ENCODE measurements at places on chromosomes 11 and 22. TPM values are rescaled to one million over a fixed set of nuclear protein-coding genes. Genes with fewer than 3 reads are reported as not detected.

DNA sequence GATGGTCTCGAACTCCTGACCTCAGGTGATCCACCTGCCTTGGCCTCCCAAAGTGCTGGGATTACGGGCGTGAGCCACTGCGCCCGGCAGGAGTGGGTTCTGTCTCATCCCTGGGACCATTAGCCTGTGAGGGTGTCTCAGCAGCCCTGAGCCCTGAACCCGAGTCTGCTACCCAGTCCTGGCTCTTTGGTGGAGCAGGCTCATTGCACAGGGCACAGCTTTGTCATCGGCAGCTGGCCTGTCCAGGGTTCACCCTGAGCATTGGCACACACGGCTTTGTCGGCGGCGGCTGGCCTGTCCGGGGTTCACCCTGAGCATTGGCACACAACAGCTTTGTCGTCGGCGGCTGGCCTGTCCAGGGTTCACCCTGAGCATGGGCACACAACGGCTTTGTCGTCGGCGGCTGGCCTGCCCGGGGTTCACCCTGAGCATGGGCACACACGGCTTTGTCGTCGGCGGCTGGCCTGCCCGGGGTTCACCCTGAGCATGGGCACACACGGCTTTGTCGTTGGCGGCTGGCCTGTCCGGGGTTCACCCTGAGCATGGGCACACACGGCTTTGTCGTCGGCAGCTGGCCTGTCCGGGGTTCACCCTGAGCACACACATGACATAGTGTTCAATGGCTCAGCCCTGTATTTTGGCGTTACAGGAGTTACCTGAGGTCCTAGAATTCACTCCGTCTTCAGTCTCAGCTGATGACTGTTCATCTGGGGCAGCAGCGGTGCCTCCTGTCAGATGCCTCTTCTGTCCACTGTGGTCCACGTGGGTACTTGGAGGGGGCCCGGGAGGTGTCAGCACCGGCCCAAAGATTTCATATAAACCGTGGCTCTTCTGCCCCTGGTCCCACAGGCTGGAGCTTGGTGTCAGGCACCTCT, 1082.5 kb downstream of the BRD1 start:
- H3K4me1 ChIP-seq = no peaks in the 10 kb centered on the region
- H3K36me3 ChIP-seq = no peaks in the 10 kb centered on the region
- no peak for DNase-seq
- H3K27me3 ChIP-seq = no peaks in the 10 kb centered on the region
- H3K27ac ChIP-seq = no peak overlapping the region

DNA sequence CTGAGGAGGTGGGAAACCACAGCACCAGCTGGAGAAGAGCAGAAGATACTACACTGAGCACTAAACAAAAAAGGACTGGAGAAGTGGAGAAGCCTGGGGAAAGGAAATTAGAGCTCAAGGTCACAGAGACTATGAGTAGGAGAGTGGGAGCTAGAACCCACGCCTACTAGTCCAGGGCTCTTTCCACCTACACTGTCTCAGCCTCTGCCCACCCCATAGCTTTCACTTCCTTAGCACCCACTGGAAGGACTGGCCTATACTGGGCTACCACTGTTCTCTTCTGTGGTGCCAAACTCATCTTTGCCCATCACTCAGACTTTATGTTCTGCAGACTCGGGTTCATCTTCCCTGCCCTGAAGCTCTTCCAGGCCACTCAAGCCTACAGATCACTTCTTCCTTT, 94.3 kb upstream of the PHOX2A start:
- H3K4me3 ChIP-seq = no peak overlapping the region
- H3K27me3 ChIP-seq = no peaks in the 10 kb centered on the region
- H3K27ac ChIP-seq = no peak overlapping the region
- peaks cover 12% of the 10 kb centered on the region for H3K4me1 ChIP-seq

GRCh38 chr11:126465573-126466188, 110.2 kb downstream of the ST3GAL4 start:
- H3K36me3 ChIP-seq = no peaks in the 10 kb centered on the region
- DNase-seq = no peak
- H3K27me3 ChIP-seq = peaks cover 5% of the 10 kb centered on the region
- H3K27ac ChIP-seq = peak overlapping the region; percentile 41
- H3K4me1 ChIP-seq = peaks cover 15% of the 10 kb centered on the region
- peak overlapping the region; percentile 60 for H3K4me3 ChIP-seq

TYR gene
- not detected for total RNA-seq

DNA sequence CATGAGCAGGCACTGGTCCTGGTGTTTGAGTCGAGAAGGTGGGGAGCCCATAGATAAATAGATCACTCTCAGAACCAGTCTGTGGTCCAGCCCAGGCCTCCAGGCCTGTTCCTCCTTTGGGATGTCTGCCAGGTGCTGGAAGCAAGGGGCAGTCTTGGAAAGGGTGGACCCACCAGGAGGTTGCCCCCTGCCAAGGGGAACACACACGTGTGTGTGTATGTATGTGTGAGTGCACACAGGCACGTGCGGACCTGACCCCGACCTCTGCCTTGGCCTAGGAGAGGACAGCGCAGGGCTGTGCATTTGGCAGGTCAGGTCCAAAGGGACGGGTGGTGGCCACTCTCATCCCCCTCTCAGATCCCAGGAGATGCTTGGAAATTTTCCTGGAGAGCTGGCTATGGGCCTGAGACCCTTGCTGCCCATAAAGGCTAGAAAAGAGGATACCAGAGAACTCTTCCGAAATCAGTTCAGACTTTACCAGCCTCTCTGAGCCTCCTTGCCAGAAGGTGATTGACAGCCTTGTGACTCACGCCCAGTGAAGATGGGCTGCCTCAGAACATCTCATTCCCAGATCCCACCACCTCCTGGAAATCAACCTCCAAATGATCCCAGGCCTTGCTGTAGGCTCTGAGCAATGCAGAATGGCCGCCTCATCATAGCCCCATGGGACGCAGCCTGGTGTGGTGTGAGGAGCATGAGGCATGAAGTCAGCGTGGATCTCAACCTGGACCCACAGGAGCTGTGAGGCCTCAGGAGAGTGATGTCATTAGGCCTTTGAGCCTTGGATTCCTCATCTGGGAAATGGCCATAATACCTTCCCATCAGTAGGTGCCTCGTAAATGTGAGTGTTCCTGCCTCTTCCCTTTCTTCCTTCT, 24.0 kb upstream of the CREB3L1 start:
- H3K4me3 ChIP-seq = no peak overlapping the region
- H3K4me1 ChIP-seq = peaks cover 1% of the 10 kb centered on the region
- H3K36me3 ChIP-seq = no peaks in the 10 kb centered on the region

- H3K36me3 ChIP-seq = peaks cover 27% of the 10 kb centered on the region
- no peak overlapping the region for H3K4me3 ChIP-seq
- H3K27ac ChIP-seq = no peak overlapping the region
- no peak for DNase-seq
- H3K4me1 ChIP-seq = peaks cover 22% of the 10 kb centered on the region
- H3K27me3 ChIP-seq = no peaks in the 10 kb centered on the region
Measured at GRCh38 chr11:46417711-46418110, 26.1 kb upstream of the CHRM4 start.

- H3K36me3 ChIP-seq = no peaks in the 10 kb centered on the region
- H3K27me3 ChIP-seq = no peaks in the 10 kb centered on the region
- no peak overlapping the region for H3K4me3 ChIP-seq
- no peaks in the 10 kb centered on the region for H3K4me1 ChIP-seq
Measured at GRCh38 chr22:44783581-44783980, 31.2 kb downstream of the ARHGAP8 start.

HMOX1 gene
- total RNA-seq = 7.3 TPM

- H3K4me1 ChIP-seq = peaks cover 31% of the 10 kb centered on the region
- no peaks in the 10 kb centered on the region for H3K27me3 ChIP-seq
- no peak for DNase-seq
- H3K4me3 ChIP-seq = peak overlapping the region; percentile 100
- peaks cover 20% of the 10 kb centered on the region for H3K36me3 ChIP-seq
- peak overlapping the region; percentile 100 for H3K27ac ChIP-seq
Measured at GRCh38 chr11:118789501-118790356, 1.2 kb downstream of the DDX6 start.

DNA sequence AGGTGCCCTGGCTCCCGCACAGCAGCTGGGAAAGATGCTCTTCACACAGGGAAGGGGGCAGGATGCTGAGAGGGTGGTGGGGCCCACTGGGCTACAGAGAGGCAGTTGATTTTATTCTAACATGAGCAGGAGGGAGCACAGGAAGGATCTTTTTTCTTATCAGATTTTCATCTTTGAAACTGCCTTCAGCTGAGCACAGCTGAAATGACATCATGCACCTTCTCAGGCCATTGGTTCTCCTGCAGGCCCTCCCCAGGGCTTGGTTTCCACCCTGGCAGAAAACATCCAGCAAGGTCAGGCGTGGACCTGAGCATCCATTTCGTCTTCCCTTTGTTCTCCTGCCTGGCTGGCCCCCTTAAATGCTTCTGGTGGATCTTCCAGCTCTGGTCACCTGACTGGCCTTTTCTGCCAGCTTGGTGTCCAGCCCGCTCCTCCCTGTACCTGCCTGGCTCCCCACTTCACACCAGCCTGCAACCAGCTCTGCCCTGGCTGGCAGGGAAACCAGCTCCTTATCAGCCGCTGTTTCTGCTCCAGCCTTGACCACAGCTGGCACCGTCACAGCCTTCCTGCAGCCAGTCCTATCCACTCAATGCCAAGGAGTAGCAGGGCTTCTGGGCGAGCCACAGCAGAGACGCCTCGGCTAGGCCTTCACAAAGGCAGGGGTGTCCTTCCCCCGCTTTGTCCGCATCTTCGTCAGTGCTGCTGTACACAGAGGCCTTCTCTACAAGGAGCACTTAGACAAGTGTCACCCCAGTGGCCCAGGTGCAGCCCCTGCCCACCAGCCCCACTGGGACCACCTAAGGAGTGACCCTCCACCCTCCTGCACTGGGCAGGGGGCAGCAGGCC, 36.5 kb downstream of the TOM1 start:
- H3K4me1 ChIP-seq = peaks cover 13% of the 10 kb centered on the region
- H3K27ac ChIP-seq = peak overlapping the region; percentile 47
- DNase-seq = no peak
- H3K27me3 ChIP-seq = no peaks in the 10 kb centered on the region

GRCh38 chr11:34443136-34443535, 4.4 kb downstream of the CAT start:
- H3K4me1 ChIP-seq = peaks cover 19% of the 10 kb centered on the region
- H3K27me3 ChIP-seq = no peaks in the 10 kb centered on the region
- no peak overlapping the region for H3K27ac ChIP-seq

FGF3 gene
- not detected for total RNA-seq

DNA sequence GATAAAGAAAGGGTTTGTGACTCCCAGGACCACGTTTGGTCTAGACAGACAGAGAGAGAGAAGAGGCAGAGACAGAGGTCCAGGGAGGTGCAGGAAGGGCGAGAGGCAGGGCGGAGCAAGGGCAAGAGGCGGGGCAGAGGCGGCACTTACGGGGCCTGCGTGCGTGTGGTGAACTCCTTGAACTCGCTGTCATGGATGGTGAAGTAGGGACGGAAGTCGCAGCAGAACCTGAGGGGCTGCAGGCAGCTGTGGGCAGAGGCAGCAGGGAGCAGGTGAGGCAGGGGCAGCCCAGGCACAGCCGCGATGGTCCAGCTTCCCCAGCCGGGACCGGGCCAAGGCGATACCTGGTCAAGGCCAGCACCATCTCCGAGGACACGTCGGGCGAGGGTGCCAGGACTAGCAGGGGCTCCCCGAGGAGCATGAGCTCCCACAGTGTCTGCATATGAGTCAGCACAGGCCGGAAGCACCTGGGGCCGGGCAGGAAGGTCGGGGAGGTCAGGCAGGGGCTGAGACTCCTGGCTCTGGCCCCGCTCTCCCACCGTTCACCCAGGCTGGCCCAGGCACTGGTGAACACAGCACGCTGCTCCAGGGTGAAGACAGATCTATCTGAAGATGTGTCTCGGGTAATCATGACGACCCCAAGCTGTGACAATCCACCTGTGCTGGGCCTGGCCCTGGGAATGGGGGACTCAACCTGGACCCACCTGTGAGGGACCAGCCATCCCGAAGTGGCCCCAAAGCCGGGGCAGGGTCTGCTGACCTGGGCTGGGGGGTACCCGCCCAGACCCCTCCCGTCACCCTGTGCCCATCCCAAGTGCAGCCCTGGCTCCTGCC, 7.2 kb upstream of the PLXNB2 start:
- DNase-seq = peak; percentile 83
- H3K27me3 ChIP-seq = no peaks in the 10 kb centered on the region
- peak overlapping the region; percentile 88 for H3K4me3 ChIP-seq
- peak overlapping the region; percentile 92 for H3K27ac ChIP-seq

DNA sequence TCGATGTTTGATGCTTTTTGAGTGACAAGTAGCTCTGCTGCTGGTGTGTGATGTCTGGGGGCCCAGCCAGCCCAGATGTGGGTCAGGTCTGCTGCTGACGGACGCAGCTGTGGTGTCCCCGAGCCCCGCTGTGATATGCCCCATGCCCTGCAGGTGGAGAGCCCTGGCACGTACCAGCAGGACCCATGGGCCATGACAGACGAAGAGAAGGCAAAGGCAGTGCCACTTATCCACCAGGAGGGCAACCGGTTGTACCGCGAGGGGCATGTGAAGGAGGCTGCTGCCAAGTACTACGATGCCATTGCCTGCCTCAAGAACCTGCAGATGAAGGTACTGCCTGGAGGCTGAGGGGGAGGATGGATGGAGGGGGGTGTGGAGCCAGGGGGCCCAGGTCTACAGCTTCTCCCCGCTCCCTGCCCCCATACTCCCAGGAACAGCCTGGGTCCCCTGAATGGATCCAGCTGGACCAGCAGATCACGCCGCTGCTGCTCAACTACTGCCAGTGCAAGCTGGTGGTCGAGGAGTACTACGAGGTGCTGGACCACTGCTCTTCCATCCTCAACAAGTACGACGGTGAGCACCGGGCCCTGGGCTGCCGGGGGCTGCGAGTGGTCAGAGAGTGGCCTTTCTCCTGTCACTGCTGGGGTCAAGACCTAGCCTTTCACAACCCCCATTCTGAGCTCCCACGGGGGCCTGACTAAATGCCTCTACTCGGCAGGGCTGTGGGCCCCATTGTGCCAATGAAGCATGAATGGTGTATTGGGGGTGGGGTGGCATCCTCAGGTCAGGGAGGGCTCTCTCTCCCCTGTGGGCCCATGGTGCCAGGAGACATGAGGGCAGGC, 7.3 kb downstream of the AIP start:
- no peak overlapping the region for H3K27ac ChIP-seq
- no peak for DNase-seq
- peaks cover 32% of the 10 kb centered on the region for H3K4me1 ChIP-seq
- peaks cover 22% of the 10 kb centered on the region for H3K36me3 ChIP-seq

GRCh38 chr11:43285826-43286225, 26.0 kb upstream of the API5 start:
- peaks cover 6% of the 10 kb centered on the region for H3K27me3 ChIP-seq
- no peak overlapping the region for H3K27ac ChIP-seq
- DNase-seq = no peak
- H3K36me3 ChIP-seq = no peaks in the 10 kb centered on the region
- peaks cover 4% of the 10 kb centered on the region for H3K4me1 ChIP-seq

- no peak overlapping the region for H3K27ac ChIP-seq
- H3K4me1 ChIP-seq = peaks cover 4% of the 10 kb centered on the region
- no peak overlapping the region for H3K4me3 ChIP-seq
- peaks cover 22% of the 10 kb centered on the region for H3K27me3 ChIP-seq
Measured at GRCh38 chr22:44276041-44276440, 36.7 kb downstream of the SHISAL1 start.

GRCh38 chr11:133948711-133949110, 8.1 kb downstream of the IGSF9B start:
- H3K27ac ChIP-seq = peak overlapping the region; percentile 93
- H3K4me3 ChIP-seq = peak overlapping the region; percentile 92
- peaks cover 12% of the 10 kb centered on the region for H3K36me3 ChIP-seq
- no peaks in the 10 kb centered on the region for H3K27me3 ChIP-seq
- no peak for DNase-seq
